GM20000 (cell line): ENCODE measurements at places on chromosomes 12 and 14.
A peak's percentile ranks its signal among the peaks of the same experiment; 100 is the strongest.

GRCh38 chr14:56334458-56334857 lies 216.2 kb downstream of the PELI2 start:
- no peak for DNase-seq

GRCh38 chr12:74515849-74516248 lies 21.8 kb upstream of the ATXN7L3B start:
- no peak for DNase-seq

- no peak for DNase-seq
Observed at GRCh38 chr12:117724543-117724942, 244.2 kb downstream of the KSR2 start.

DNA sequence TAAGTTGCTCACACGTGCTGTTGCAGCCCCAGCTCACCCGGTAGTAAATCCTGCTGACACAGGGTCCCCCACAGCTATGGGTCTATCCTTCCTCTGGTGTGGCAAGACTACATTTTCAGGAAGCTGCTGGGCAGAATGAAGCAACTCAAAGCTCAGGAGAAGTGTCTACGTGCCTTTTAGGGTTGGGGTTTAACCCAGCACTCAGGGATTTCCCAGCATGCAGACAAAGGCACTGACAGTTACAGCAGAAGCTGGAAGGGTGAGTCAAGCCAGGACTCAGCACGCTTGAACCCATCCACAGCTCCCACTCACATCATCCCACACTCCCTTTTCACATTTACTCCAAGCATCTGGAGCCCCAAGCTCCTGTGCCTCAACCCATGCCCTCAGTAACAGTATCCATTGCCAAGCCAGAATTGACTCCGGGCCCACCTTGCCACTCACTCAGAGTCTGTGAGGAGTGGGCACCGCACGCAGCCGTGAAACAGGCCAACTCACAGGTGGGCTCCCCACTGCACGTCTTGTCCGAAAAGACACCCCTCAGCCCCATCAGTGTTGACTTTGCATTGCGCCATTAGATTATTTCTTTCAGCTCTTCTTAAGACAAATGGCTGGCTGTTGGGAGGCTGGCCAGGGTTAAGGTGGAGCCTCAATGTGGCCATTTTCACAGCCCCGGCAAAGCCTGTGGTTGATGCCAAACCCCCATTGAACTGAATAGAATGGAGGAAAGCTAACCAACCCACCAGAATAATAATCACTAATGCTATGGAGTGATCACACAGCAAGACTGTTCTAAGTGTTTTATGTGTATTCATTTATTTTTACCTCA lies 59.6 kb downstream of the ZFP36L1 start:
- DNase-seq, result peak; percentile 63

DNA sequence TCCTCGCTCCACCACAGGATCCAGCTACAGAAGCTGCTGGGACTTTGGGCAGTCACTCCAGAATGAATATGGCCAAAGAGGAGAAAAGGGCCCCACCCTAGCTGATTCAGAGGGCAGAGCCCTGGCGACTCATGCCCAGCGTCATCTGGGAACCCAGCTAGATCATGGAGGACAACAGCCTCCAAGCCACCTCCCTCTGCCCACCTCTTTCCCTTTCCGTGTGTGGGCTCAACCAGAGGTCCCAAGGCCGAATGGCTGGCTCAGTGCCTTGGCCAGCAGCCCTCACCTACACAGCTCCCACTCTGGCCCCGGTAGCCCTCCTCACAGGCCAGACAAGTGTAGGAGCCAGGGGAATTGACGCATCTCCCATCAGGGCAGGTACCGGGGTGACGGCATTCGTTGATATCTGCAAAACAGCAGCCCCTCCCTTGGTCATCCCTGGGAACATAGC lies 17.4 kb downstream of the ISCA2 start:
- no peak for DNase-seq

GRCh38 chr12:124713436-124714082 lies 146.1 kb upstream of the NCOR2 start:
- peak; percentile 71 for DNase-seq

GRCh38 chr12:18640321-18640955 lies 97.4 kb downstream of the PLCZ1 start:
- no peak for DNase-seq

DNA sequence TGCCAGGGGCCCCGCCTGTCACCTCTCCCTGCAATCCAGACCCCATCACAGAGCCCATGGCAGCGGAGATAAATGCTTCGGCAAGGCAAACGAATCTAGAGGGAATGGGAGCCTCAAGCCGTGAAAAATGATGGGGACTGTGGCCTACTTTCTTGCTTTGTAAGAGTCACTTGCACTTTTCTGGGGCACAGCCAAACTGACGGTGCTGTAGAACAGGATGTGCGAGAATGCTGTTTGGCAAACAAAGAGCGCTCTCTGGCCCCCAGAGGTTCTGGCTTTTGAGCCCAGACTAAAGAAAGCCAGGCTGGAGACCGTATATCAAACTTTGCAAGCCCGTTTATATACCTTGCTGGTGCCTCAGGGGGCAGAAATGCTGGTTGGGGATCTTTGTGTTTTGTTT lies 108.7 kb downstream of the CACNA1C start:
- DNase-seq, result no peak

- DNase-seq, result no peak
Observed at GRCh38 chr14:101200650-101201516, 297.4 kb upstream of the RTL1 start.

GRCh38 chr14:71489742-71490141 lies 442.5 kb upstream of the RGS6 start:
- DNase-seq, result no peak

GRCh38 chr12:76346798-76347420 lies 1.3 kb downstream of the BBS10 start:
- peak; percentile 24 for DNase-seq

- DNase-seq, result no peak
Observed at GRCh38 chr14:80618751-80619329, 322.7 kb downstream of the CEP128 start.

GRCh38 chr14:28772613-28773012 lies 6.0 kb downstream of the FOXG1 start:
- DNase-seq, result no peak

DNA sequence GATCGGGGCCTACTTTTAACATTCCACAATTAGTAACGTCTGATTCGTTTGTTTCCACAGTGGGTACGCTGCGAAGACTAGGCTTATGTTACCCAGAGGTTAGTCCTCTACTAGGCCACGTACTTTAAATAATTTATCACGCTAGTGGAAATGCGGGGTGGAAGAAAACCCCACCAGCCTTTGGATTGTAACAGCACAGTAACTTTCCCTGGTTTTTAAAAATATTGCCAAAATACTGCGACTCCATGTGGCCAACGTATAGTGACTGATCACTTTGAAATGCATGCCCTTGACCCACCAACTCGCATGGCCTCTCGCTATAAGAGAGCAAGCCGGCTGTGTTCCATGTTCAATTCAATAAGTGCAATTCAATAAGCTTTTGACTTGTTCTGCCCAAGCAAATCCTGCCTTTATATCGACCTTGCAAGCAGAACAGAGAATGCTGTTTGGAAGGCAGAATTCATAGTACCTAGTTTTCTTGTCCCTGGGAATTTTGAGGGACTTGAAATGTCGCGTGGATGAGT lies 882 bp upstream of the GTF2A1 start:
- DNase-seq, result no peak

GRCh38 chr12:97643924-97644323 lies 181.3 kb downstream of the RMST start:
- no peak for DNase-seq

GRCh38 chr12:93092649-93092945 lies 163.5 kb upstream of the EEA1 start:
- DNase-seq, result no peak

GRCh38 chr14:72665259-72665658 lies 228.6 kb downstream of the DPF3 start:
- DNase-seq, result no peak

DNA sequence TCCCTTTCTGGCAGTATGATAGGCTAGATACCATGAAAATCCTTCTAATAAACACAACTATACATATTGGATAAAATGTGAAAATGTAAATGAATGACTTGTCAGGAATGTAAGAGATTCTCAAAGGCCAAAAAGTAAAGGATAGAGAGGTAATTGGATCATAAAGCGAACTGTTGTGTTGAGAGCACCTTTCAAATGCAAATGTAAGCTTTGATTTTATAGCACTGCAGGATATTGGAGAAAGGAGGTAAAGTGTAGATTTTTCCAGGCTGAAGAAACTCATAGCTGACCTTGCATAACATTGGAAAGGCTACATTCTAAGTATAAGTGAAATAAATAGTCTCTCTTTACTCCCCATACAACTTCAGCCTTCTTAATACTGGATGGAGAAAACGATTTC lies 54.0 kb downstream of the PTPRB start:
- DNase-seq, result no peak

DNA sequence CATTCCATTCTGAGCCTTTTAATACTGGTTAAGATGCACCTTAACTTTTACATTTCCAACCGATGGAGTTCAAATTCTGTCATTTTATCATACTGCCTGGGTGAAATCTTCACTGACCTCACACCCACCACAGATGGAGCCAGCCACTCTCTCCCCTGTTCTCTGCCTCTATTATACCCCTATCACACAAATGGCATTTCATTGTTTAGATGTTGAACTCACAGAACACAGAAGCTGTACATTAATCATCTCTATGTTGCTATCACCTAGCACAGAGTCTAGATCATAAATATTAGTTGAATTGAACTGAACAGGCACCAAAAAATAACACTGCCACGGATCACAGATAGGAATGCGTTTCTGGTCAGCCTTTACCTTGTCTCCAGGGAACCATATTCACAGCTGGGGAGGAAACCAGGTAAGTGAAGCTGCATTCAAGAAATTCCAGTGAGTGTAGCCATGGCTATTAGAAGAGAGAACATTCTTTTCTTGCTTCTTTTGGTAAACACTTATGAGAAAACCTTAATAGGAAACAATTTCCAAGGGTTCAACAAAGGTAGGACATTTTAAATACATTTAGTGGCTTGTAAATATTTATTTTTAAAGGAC lies 194.9 kb upstream of the RMST start:
- no peak for DNase-seq

- no peak for DNase-seq
Observed at GRCh38 chr14:61341275-61342206, 20.2 kb downstream of the PRKCH start.

DNA sequence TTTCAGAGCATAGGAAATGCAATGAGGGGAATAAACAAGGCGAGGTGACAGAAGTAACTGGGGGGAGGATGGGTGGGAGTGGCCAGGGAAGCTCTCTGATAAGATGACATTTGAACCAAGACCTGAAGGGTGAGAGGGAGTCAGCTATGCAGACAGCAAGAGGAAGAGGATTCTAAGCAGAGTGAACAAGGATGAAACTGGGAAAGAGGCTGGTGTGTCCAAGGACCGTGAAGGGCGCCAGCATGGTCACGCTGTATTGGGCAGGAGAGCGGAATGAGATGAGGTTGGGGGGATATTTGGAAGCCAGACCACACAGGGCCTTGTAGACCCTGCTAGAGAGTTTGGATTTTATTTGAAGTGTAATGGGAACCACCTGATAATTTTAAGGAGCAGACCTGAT lies 10.5 kb upstream of the PPP1R1A start:
- DNase-seq, result no peak

GRCh38 chr12:42097971-42098370 lies 46.7 kb downstream of the GXYLT1 start:
- peak; percentile 51 for DNase-seq

DNA sequence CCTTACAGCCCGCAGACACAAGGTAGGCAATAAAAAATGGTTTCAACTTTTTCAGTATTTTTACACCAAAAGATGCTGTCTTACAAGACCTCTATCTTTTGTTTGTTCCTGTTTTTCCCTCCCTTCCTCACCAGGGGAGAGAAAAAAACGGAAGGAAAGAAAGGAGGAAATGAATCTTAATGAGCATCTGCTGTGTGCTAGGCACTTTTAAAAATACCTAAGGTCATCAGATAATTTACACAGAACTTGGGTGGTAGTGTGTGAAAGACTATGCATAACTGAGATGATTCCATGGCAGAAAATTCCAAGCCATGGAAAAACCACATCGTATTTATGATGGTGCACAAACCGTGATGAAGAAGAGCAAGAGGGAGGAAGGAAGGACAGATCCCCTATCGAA lies 121.2 kb downstream of the DIP2B start:
- no peak for DNase-seq

DNA sequence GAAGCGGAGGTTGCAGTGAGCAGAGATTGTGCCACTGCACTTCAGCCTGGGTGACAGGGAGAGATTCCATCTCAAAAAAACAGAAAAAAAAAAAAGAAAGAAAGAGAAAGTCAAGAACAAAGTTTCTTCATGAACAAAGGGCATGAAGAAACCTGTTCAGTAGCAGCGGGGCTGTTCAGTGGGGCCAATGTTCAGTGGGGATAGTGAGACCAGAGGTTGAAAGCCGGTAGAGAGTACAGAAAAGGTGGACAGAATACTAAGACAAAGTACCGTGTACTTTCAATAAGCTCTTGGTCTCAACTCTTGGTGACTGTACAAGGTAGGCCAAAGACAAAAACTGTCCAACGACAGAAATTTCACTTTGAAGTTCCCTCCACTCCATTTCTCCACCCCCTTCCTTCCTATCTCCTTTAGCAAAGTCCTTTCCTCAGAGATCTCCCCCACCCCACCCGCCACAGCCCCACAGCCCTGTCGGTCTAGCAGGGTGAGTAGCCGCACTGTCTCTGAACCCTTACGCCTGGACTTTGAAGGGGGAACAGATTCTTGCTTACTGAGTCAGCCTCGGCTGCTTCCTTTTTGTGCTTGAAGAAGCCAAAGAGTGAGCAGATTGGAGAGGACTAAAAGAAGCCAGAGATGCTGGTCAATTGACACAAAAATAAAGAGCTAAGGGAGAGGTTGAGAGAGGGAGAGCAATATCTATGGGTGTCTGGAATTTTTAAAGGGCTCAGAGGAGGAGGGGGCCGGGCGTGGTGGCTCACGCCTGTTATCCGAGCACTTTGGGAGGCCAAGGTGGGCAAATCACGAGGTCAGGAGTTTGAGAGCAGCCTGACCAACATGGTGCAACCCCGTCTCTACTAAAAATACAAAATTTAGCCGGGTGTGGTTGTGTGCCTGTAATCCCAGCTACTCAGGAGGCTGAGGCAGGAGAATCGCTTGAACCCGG lies 44.2 kb upstream of the FOS start:
- DNase-seq, result no peak

DNA sequence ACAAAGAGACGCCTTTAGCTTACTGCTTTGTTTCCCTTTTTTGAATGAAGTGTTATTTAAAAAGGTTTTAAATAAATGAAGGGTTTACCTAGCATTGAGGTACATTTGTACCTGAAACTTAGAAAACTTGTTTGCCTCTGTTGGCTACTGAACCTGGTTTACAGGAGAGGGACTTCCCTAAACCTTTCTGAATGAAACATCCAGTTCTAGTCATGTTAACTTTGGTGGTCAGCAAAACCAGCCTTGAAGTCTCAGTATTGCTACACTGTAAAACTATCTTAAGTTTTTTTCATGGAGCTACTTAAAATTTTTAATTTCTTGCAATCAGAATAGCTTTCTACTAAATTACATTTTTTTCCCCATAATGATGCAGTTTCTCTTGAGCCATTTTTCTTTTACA lies 38.2 kb downstream of the RASSF8 start:
- DNase-seq, result no peak

- DNase-seq, result no peak
Observed at GRCh38 chr12:69502345-69503081, 32.3 kb downstream of the FRS2 start.

- no peak for DNase-seq
Observed at GRCh38 chr12:114876968-114877680, 193.1 kb upstream of the TBX3 start.

GRCh38 chr14:102862154-102862773 lies 60.2 kb upstream of the AMN start:
- DNase-seq, result no peak

- DNase-seq, result no peak
Observed at GRCh38 chr12:78636231-78636855, 228.2 kb upstream of the SYT1 start.
